SW480 (cell line): ENCODE measurements at places on chromosomes 7 and 10.

DNA sequence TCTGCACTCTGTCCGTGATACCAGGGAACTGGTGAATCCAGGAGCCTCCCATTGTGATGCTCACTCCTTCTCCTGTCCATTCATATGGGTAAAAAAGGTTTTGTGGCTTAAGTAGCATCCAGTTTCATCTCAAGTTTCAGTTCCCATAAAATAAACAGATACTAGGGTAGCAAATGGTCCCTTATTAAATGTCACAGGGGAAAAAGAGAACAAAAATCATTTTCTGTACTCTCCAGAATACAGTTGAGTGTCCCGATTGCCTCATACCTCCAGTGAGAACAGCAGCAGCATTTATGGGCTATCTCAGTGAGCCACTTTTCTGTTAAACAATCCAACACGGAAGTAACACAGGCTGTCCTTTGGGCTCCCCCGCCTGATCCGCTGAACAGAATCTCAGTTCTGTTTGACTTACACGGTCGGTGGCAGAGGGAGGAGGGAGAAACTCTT is 179.6 kb downstream of the CELF2 start:
- no peak for DNase-seq

- no peak for DNase-seq
Measured at GRCh38 chr10:3931224-3931623, 146.2 kb upstream of the KLF6 start.

- DNase-seq: peak; percentile 71
Measured at GRCh38 chr7:99143853-99144672, at the start of gene SMURF1. Gene SMURF1 (minus strand): TSS chr7:99144108. CDS start chr7:99143780, 328 bp downstream.

GRCh38 chr10:47452495-47453140 is 31.3 kb downstream of the ANXA8 start:
- DNase-seq: no peak

DNA sequence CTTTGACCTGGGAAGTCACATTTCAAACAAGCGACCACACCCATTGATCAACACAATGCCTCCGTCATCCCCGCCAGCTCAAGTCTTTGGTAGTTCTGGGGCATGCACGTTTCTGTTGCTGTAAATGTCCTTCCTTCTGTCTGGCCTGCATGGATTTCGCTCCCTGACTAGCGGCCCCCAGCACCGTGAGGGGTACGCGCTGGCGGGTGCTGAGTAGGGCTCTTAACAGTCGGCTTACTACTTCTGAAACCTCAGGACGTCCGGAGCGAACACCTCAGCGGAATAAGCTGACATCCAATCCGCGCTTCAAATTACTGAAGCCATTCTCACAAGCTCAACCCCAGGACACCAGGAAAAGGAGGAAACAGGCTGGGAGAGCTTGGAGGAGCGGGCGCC is 505 bp downstream of the NUDCD3 start:
- peak; percentile 53 for DNase-seq

DNA sequence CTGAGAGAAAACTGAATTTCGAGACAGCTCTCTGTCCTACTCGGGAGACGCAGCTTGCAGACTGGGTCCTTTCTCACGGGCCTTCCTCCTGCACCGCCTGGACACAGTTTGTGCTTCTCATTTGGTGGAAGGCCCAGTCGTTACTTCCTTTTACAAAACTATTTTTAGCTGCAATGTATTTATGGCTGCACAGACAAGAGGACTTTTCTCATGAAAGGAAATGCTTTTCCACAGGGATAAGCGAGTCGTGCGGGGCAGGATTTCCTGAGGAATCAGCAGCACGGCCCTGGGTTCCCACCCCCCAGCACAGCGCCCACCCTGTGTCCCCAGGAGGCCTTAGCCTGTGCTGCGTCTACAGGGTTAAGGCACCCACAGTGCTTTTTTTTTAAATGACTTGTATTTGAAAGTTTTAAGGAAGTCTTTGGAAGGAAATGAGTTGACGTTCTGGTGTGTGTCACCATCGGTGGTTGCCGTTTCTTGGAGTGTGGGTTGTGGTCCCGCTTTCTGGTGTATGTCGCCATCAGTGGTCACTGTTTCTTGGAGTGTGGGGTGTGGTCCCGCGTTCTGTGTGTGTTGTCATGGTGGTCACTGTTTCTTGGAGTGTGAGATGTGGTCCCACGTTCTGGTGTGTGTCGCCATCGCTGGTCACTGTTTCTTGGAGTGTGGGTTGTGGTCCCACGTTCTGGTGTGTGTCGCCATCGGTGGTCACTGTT is 50.9 kb downstream of the INPP5A start:
- no peak for DNase-seq

DNA sequence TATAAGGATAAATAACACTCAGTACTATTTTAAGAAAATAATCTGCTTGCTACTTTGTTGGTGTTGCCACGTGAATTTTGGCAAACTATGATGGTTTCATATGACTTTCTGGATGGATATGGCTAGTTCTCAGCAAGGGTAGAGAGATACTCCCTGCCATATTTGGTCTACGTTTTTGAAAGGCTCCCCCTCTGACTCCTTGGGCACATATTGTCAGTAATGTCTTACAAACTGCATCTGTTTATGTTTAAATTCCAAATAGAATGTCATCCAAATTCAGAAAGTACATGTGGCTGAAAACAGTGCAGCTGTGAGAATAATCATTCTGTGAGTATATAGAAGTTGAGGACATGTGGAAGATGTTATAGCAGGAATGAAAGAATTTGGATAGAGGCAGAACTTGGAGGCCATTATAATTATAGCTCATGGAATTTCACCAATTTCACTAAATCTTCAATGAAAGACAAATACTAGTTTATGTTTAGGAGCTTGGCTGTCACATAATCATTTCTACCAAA is 107.8 kb downstream of the SRI start:
- no peak for DNase-seq
